ENCODE measurements at places on chromosomes 4 and X.

- DNase-seq = no peak
Measured at GRCh38 chr4:58502839-58503238, 1392.7 kb upstream of the IGFBP7 start.

GRCh38 chr4:82823062-82823461 is 24.5 kb upstream of the SCD5 start:
- no peak for DNase-seq

GRCh38 chrX:78331708-78332107 is 4.3 kb upstream of the CYSLTR1 start:
- DNase-seq = no peak

DNA sequence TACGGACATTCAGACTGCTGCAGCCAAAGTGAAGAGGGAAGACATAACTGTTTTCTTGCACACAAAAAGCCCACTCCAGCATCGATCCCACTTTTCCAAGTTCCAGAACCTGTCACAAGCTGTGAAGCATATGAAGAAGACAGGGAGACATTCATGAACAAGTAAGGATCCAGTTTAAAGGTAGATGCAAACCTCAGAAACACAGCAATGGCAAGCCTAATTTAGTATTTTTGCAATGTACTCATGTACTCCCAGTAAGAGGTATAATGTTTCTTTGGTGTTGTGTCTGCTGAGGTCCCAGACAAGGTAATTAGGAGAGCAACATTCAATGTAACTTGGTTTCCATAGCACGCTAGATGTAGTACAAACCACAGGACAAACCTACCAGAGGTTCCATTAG is 4.6 kb downstream of the AFP start:
- DNase-seq = no peak

DNA sequence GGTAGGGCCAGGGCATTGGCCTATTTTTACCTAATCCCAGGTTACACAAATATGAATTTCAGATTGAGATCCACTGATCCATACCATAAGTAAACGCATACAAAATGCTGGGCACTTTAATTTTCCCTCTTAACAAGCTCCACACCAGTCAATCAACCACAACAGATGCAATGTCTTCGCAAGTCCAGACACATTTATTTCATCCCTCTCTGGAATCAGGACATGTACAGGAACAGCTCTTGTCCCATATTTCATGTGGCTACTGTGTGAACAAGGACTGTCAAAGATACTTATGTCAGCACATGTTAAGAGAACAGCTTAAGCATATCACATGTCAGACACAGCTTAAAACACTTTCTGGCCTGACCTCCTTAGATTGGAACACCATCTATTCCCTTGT is 145.9 kb downstream of the PPP3CA start:
- no peak for DNase-seq

GRCh38 chr4:142378179-142378578 is 467.9 kb downstream of the INPP4B start:
- DNase-seq = no peak

Measured in stimulated activated CD4-positive, alpha-beta T cell treated with anti-CD3 and anti-CD28 coated beads, Interleukin-15, amount 100 ng/mL, for 48 hours (primary cell).